ENCODE measurements at places on chromosomes 12 and 14. TPM values are rescaled to one million over a fixed set of nuclear protein-coding genes. Genes with fewer than 3 reads are reported as not detected.
A peak's percentile ranks its signal among the peaks of the same experiment; 100 is the strongest.

DNA sequence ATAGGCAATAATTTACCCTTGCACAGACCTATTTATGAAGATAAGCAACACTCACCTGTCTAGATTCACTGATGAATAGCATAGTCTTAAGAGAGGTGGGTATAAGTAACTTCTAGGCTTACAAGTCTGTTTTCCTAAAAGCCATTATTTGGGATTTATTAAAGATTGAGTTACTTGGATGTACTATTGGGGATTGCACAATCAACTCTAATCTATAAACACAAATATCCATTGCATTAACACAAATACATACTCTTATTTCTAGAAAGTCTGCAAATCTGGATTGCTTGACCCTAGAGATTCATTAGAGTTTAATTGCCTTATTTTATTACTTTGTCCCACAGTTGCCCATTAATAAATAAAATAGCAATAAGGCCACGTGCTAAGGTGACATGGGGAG, 148.1 kb upstream of the CCDC198 start:
- no peaks in the 10 kb centered on the region for H3K4me1 ChIP-seq
- H3K36me3 ChIP-seq = no peaks in the 10 kb centered on the region
- no peaks in the 10 kb centered on the region for H3K27me3 ChIP-seq
- no peak overlapping the region for H3K27ac ChIP-seq
- no peak for DNase-seq

PDE3A gene
- not detected for total RNA-seq

DNA sequence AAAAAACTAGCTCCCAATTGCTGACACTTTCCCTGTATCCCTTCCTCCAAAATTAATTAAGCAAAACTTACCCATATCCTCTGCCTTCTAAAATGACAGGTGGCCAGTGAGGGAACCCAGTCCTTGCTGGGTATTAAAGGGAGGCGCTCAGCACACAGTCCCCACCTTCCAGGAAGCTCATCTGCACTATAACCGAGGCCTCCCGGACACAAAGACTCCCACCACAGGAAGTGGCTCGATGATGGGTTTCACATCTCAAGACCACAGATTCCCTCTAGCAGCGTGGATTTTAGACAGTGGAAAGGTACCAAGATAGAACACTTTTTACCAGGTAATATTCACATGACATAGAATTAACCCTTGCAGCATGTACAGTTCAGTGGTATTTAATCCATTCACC, 126.8 kb upstream of the NCOR2 start:
- no peaks in the 10 kb centered on the region for H3K36me3 ChIP-seq
- H3K4me1 ChIP-seq = peaks cover 7% of the 10 kb centered on the region
- H3K27ac ChIP-seq = no peak overlapping the region
- no peak for DNase-seq
- no peaks in the 10 kb centered on the region for H3K27me3 ChIP-seq
- H3K4me3 ChIP-seq = no peak overlapping the region

TWF1 gene
- total RNA-seq = 30.0 TPM

GRCh38 chr12:104742551-104743201, 215.4 kb downstream of the SLC41A2 start:
- no peak overlapping the region for H3K4me3 ChIP-seq
- peaks cover 65% of the 10 kb centered on the region for H3K4me1 ChIP-seq
- H3K27ac ChIP-seq = no peak overlapping the region
- no peaks in the 10 kb centered on the region for H3K36me3 ChIP-seq
- H3K27me3 ChIP-seq = no peaks in the 10 kb centered on the region

- H3K27ac ChIP-seq = no peak overlapping the region
- H3K4me1 ChIP-seq = peaks cover 29% of the 10 kb centered on the region
Observed at GRCh38 chr14:92696366-92696765, 52.1 kb downstream of the LGMN start.

GZMB gene
- 1.1 TPM for total RNA-seq

- H3K4me1 ChIP-seq = no peaks in the 10 kb centered on the region
- no peak for DNase-seq
- H3K27me3 ChIP-seq = no peaks in the 10 kb centered on the region
- H3K4me3 ChIP-seq = no peak overlapping the region
Observed at GRCh38 chr12:118541071-118541470, 164.7 kb downstream of the SUDS3 start.

DNA sequence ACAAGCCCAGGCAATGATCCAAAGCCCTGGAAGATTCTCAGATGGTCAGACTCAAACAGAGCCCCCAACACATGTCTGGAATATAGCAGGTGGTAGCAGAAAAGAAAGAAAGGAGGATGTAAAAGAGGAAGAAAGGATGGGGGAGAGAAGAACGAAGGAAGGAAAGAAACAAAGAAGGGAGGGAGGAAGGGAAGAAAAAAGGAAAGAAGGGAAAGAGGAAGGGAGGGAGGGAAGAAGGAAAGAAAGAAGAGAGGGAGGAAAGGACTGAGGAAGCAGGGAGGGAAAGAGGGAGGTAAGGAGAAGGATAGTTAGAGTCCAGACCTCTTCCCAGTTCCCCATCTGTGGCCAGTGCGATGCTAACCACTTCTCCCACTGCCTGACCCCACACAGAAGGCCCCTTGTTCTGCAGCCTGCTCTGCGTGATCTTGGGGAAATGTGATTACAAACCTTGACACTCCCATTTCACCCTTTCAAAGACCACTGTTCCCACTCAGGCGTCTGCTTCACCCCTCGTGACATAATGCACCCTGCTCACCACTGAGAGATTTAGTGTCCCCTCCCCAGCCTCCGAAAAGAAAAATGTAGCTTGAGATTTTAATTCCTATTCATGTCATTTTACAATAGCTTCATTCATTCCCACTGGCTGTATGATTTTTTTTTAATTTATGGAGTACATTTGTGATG, 357.9 kb downstream of the BCL11B start:
- DNase-seq = no peak
- H3K4me3 ChIP-seq = no peak overlapping the region
- H3K36me3 ChIP-seq = no peaks in the 10 kb centered on the region
- H3K4me1 ChIP-seq = no peaks in the 10 kb centered on the region

DNA sequence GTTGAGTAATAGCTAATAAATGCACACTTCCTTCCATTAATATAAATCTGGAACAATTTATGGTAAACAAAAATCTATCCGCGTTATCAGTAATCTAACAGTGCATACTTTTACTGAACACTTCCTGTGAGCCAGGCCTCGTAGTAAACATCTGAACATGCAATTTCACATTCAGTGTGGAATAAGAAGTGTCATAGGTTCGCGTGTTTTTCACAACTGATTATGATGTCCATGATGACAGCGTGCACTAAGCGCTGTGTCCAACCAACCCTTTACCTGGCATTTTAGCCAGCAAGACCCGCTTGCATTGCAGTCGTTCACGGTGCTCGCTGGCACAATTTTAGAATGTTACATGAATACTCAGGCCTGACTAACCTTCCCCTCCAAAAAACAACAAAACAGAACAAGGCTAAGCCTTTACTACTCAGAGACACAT, 2.1 kb downstream of the PNMA1 start:
- H3K27ac ChIP-seq = no peak overlapping the region
- no peak for DNase-seq
- H3K36me3 ChIP-seq = no peaks in the 10 kb centered on the region
- H3K4me1 ChIP-seq = peaks cover 17% of the 10 kb centered on the region
- peak overlapping the region; percentile 77 for H3K4me3 ChIP-seq
- H3K27me3 ChIP-seq = no peaks in the 10 kb centered on the region

DNA sequence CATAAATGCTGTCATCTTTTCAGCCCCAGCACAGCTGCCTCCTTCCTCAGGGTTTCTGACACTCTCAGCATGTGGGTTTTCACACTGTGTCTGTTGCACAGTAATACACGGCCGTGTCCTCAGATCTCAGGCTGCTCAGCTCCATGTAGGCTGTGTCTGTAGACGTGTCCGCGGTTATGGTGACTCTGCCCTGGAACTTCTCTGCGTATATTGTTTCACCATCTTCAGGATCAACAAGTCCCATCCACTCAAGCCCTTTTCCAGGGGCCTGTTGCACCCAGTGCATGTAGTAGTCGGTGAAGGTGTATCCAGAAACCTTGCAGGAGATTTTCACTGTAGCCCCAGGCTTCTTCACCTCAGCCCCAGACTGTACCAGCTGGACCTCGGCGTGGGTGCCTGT, 1210.6 kb downstream of the TMEM121 start:
- H3K27ac ChIP-seq = no peak overlapping the region
- peaks cover 20% of the 10 kb centered on the region for H3K4me1 ChIP-seq
- H3K27me3 ChIP-seq = no peaks in the 10 kb centered on the region

RPGRIP1 gene
- 0.86 TPM for total RNA-seq

- peaks cover 6% of the 10 kb centered on the region for H3K4me1 ChIP-seq
- no peaks in the 10 kb centered on the region for H3K27me3 ChIP-seq
- DNase-seq = no peak
- H3K4me3 ChIP-seq = no peak overlapping the region
- H3K36me3 ChIP-seq = no peaks in the 10 kb centered on the region
Observed at GRCh38 chr14:92352158-92352985, 29.4 kb downstream of the SLC24A4 start.

PPFIBP1 gene
- 15.0 TPM for total RNA-seq

KRT8 gene
- total RNA-seq = 0.94 TPM

LRRC43 gene
- total RNA-seq = not detected

- peak overlapping the region; percentile 60 for H3K4me3 ChIP-seq
- DNase-seq = peak; percentile 61
- peaks cover 11% of the 10 kb centered on the region for H3K36me3 ChIP-seq
- H3K4me1 ChIP-seq = peaks cover 3% of the 10 kb centered on the region
- H3K27ac ChIP-seq = peak overlapping the region; percentile 59
Observed at GRCh38 chr12:109110988-109111495, 5.3 kb upstream of the ACACB start.

DNA sequence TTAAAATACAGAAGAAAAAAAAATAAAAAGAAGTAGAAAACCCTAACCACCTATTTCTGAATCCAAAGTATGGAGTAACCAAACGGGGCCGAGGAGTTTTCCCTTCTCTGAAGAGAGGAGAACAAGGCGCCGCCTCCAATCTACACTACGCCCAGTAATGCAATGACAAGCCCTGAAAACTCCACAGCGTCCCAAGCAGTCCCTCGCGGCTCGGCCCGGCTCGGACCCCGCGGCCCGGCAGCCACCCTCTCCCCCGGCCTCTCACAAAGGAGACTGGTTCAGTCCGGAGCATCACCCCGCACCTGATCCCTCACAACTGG, 371 bp downstream of the CHD8 start:
- no peak for DNase-seq
- H3K36me3 ChIP-seq = peaks cover 6% of the 10 kb centered on the region
- peaks cover 11% of the 10 kb centered on the region for H3K4me1 ChIP-seq
- no peaks in the 10 kb centered on the region for H3K27me3 ChIP-seq

RGS6 gene
- not detected for total RNA-seq

DNA sequence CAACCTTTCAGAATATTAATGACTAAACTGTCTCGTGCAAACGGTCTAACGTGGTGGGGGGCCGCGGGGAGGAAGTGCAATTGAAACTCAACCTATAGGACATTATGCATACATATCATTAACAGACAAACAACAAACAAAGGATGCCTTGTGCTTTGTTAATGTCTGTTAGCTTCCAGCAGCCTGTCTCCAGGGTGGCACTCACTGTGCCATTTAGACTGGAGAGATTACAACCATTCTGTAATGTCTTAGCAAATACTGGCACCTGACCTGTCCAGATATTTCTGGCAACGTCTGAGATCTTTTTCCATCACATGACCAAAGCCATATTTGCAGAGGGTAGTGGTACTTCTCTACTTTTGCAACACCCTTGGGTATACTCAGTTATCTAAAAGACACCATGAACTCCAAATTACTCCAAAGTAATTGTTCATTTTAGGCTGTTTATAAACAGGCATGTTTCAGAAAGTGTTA, 11.6 kb downstream of the BHLHE41 start:
- peak; percentile 25 for DNase-seq
- peak overlapping the region; percentile 95 for H3K27ac ChIP-seq
- H3K4me3 ChIP-seq = no peak overlapping the region
- no peaks in the 10 kb centered on the region for H3K27me3 ChIP-seq

GRCh38 chr14:38887696-38888095, 215.3 kb downstream of the SEC23A start:
- no peak for DNase-seq
- no peaks in the 10 kb centered on the region for H3K36me3 ChIP-seq
- no peak overlapping the region for H3K27ac ChIP-seq
- no peaks in the 10 kb centered on the region for H3K4me1 ChIP-seq
- H3K4me3 ChIP-seq = no peak overlapping the region
- H3K27me3 ChIP-seq = no peaks in the 10 kb centered on the region

DNA sequence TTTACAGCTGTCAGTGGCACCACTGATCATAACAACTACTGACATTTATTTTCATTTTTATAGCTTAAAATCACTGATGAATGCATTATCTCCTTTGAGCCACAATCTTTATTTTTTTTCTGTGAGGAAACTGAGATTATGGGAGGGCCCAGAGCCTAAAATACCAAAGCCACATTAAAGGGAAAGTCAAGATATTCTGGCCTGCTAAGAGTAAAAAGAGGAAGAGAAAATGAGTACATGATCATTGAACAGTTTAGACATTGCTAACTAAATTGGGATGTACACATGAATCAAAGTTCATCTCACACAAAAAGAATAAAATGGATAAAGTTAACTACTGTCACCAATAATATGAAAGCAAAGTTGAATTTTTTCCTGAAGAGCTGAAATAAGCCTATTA, 170.5 kb upstream of the GARIN2 start:
- DNase-seq = no peak
- peaks cover 4% of the 10 kb centered on the region for H3K4me1 ChIP-seq
- H3K27me3 ChIP-seq = no peaks in the 10 kb centered on the region
- H3K36me3 ChIP-seq = no peaks in the 10 kb centered on the region

DNA sequence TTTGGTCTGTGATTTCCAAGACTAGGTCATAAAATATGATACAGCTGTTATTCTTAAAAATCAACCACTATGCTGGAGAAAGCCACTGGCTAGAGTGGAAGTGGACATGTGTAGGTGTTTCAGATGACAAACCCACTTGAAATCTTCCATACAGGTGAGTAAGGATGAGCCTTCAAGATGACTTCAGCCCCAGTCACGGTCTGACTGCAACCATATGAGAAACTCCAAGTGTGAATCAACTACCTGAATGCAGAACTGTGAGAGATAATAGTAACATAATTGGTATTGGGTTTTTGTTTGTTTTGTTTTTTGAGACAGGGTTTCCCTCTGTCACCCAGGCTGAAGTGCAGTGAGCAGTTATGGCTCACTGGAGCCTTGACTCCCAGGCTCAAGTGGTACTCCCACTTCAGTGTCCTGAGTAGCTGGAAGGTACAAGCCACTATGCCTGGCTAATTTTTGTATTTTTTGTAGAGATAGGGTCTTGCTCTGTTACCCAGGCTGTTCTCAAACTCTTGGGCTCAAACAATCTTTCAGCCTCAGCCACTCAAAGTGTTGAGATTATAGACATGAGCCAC, 273.3 kb upstream of the LRIG3 start:
- DNase-seq = no peak
- no peak overlapping the region for H3K27ac ChIP-seq
- H3K27me3 ChIP-seq = no peaks in the 10 kb centered on the region
- H3K36me3 ChIP-seq = no peaks in the 10 kb centered on the region
- H3K4me1 ChIP-seq = no peaks in the 10 kb centered on the region
- H3K4me3 ChIP-seq = no peak overlapping the region

GRCh38 chr14:82070040-82070439, 536.4 kb upstream of the SEL1L start:
- H3K4me1 ChIP-seq = no peaks in the 10 kb centered on the region
- H3K36me3 ChIP-seq = no peaks in the 10 kb centered on the region
- DNase-seq = no peak
- no peak overlapping the region for H3K4me3 ChIP-seq

Data from B cell (primary cell).